Immature natural killer cell (primary cell): ENCODE measurements at places on chromosomes 2 and 18.
A peak's percentile ranks its signal among the peaks of the same experiment; 100 is the strongest.

DNA sequence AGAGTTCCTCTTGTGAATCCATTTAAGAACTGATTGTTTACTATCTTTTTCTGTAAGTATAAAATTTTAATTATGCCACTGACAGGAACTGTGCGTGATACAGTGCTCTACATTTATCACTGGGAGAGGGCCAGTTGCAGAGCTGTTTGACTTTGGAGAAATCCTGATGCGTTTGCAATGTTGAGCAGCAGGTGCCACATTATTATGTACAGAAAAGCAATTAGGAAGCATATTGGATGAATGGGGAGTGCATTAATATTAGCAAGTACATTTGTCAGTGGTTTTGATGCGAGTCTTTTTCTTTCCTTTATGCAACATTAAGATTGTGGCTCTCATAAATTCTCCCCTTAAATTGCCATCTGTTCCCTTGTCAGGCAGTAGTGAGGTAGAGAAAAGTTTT lies 302.3 kb upstream of the FANCL start:
- DNase-seq = no peak

GRCh38 chr18:69956057-69956456 lies 8.4 kb upstream of the CD226 start:
- no peak for DNase-seq

DNA sequence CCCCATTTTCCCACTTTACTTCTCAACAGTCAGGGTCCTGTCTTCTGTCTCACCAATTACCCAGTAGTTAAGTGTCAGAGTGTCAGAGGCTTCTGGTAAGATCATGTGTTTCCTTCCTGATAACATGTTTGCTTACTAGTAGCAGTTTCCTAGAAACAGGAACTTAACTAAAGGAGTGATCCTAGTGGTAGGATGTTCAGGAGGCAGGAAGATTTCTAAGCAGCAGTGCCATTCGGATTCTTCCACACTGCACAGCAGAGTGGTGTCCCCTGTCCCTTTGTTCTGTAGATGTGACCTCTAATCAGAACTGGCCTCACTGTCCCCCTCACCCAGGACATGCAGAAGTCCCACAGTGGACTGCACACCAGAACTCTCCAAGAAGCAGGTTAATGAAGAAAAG lies 221.8 kb upstream of the OSR1 start:
- no peak for DNase-seq

GRCh38 chr2:233458826-233459225 lies 104.5 kb downstream of the DGKD start:
- DNase-seq = no peak

GRCh38 chr2:3113122-3113521 lies 264.5 kb downstream of the EIPR1 start:
- no peak for DNase-seq

DNA sequence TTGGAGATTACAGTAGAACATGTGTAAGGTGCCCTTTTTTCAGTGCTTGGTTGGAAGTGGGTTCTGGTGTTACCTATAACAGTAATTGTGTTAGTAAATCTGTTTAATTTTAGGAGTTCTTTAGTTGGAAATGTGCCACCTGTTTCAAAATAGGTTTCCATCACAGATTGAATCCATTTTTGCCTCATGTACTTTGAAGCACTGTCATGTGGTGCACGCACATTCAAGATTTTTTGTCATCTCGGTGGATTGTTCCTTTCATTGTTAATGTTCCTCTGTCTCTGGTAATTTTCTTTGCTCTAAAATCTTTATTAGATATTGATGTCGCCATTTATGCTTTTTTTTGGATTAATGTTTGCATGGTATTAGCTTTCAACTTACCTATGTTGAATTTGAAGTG lies 1.3 kb downstream of the ATP9B start:
- DNase-seq = no peak

DNA sequence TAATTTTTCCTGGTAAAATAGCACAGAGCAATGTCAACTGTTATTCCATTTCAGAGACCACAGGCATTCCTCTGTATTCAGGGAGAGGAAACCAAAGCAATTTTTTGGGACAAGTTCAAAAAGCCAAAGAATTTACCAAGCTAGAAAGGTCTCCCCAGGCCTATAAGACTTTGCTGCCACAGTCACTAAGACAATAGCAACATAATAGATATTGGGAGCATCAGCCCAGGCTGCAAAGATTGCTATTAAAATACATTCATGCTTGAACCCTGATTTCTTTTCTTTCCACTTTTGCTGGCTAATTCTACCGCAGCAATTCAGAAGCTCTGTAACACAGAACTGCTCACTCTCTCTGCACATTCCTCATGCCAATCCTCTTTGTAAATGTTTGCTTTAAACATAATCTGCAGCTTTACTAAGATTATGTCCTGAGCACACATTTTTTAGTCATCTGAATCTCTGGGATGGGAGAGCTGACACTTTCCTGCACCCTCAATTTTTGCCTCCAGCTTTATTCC lies 76.3 kb downstream of the CLHC1 start:
- no peak for DNase-seq

DNA sequence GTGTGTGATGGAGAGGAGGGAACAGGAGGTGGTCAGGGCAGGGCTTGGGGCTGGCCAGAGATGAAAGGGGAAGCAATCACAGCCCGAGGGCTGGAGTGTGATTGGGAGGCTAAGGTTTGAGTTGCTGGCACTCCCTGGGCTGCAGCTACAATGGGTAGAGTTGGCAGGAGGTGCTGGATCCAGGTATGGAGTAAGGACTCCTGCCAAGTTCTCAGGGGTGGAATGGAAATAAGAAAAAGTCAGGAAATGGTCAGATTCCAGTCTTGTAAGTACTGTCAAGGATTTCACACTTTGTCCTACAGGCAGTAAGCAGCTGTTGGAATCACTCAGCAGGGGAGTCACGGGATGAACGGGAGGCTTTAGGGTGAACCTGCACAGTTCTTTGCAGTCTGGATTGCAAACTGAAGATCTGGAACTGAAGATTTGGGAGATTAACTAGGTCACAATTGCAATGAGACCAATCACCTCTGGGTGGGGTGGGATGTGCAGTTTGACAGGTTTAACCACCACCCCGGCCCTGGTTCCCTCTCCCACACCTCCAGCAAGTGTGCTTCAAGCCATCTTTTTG lies 10.9 kb upstream of the INPP5D start:
- peak; percentile 36 for DNase-seq

DNA sequence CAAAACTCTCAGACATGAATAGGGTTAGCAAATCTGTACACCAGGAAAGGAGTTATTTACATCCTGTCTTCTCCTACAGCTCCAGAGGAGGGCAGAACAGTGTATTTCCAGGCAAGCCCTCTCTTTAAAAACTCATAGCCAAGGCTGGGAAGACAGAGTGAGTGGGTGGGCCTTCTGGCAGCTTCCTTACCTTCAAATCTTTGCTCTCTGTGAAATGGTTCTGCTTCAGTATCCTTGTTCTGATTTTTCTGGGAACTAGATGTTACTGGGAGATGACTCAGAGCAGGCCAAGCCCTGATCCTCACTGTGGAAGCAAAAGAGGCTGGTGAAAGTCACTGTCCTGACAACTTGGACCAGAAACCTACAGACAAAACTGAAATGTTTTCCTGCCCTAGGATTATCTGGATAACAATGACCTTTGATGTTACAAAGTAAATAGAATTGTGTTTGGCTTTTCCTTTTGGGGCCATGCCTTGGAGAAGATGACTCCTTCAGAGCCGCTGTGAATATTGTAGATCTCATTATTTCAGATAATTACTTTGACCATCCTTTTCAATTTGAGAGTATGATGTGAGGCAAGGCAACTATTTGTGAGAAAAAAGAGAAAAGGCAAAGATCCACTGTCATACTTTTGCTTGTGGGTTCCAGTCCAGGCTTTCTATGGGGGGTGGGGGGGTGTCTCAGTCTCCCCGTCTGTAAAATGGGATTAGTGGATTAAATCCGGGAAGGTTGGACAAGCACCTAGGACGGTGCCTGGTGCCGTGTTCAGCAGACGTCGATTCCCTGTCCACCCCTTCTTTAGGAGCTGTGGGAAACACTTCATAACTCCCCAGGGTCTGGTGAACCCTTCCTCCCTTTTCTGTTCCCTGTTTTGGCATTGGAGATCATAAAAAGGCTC lies 644 bp upstream of the QPCT start:
- DNase-seq = no peak

- no peak for DNase-seq
These were observed 84.7 kb upstream of the BOD1L2 start for GRCh38 chr18:57062178-57062577.

- no peak for DNase-seq
These were observed 3.6 kb downstream of the ALPI start for GRCh38 chr2:232459419-232460035.

DNA sequence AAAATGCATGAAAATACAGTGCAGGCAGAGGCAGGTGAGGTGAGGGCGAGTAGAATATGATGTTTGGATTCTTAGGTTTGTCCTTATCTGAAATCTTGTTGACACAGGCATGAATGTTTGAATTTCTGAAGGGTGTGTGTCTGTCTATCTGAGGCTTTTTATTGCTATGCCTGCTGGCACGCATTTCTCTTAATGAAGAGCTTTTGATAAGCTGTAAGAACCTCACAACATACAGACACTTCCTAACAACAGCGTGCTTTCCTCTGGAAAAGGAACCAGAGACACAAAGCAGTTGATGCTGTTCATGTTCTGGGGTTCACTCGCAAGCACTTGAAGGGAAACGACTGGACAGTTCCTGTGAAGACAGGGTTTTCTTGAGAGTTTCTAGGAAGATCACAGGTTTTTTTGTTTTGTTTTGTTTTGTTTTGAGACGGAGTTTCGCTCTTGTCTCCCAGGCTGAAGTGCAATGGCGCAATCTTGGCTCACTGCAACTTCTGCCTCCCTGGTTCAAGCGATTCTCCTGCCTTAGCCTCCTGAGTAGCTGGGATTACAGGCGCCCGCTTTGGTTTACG lies 33.3 kb upstream of the CABLES1 start:
- DNase-seq = no peak

GRCh38 chr2:45114221-45114955 lies 105.1 kb upstream of the SIX2 start:
- DNase-seq = no peak

DNA sequence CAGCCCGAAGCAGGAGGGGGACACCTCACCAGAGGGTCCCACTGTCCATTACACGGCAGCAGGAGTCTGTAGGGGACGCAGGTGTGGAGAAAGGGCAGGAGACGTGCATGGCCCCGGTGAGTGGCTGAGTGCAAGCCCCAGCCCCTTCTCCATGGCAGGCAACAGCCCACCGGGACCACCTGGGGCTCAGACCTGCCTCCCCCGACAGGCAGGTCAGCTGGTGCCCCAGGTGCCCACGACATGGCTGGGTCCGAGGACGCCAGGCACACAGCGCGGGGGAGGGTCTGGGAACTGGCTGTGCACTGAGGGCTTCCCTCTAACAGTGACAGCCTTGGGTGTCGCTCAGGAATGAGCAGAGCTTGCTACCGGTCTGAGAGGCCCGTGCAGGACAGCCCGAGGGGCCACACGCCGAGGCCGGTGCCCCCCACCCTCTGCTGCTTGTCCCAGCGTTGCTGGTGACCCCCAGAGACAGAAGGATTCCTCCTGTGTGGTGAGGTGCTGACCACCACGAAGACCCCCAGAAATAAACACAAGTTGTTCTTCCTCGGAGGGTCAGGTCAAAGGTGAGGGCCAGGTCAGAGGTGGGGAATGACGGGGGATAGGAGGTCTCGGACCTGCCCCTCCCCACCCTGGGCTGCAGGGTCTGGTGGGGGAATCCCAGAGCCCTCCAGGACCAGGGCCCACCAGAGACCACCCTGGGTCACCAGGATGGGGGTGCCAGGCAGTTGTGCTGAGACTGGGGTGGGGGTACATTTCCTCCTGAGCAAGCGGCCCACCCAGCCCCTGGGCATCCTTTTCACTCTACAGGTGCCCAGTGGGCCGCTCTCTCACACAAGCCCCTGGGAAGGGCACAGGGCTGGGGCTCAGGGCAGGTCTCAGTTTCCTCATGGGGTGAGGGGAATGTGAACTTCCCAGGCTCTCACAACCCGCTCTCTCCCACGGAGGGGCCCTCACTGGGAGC lies 50.6 kb downstream of the SLC66A2 start:
- no peak for DNase-seq

GRCh38 chr18:74264303-74265020 lies 27.3 kb downstream of the CYB5A start:
- no peak for DNase-seq

DNA sequence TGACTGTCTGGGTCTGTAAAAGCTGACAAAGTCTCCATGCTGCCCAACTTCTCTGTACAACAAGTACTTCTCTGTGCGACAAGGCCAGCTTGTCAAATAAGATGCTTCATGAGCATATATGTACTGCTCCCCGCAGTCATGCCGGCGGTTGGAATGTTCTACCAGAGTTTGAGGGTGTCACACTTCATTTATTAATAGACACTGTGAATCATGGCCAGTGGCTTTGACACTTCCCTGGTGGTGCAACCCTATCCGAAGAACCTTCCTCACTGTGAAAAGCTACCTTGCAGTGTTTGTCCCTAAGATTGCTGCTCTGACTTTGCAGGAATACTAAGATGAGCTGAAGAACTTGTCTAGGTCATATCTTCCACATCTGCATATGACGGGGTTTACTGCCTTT lies 120.9 kb upstream of the NRP2 start:
- DNase-seq = no peak

DNA sequence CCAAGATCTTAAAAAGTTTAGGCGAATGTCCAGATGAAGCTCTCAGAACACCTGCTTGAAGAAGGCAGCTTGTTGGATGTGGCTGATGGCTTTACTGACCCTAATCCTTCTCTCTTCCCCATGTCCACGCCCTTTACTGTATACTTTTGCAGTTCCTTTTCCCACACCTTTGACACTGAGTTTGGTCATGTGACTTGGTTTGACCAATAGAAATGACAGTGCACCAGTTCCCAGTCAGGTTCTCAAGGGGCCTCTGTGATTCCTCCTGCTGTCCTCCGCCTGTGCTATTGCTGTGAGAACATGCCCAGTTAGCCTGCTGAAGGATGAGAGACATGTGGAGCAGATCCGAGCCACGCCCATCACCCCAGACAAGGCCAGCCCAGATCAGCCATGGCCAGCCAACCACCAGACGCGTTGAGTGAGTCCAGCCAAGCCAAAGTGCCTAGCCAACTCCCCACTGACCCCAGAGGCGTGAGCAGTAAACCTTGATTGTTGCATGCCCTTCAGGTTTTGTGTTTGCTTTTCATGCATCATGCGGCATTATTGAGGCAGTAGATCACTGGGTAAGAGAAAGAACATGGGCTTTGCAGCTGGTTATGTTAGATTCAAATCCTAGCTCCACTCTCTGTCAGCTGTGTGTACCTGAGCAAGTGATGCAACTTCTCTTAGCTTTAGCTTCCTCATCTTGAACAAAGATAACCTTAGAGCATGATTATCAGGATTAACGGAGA lies 258.0 kb upstream of the SIX2 start:
- no peak for DNase-seq

- DNase-seq = no peak
These were observed 212.0 kb upstream of the MYT1L start for GRCh38 chr2:2542966-2543611.

- DNase-seq = no peak
These were observed 323.2 kb downstream of the LRRTM1 start for GRCh38 chr2:79981316-79981715.

DNA sequence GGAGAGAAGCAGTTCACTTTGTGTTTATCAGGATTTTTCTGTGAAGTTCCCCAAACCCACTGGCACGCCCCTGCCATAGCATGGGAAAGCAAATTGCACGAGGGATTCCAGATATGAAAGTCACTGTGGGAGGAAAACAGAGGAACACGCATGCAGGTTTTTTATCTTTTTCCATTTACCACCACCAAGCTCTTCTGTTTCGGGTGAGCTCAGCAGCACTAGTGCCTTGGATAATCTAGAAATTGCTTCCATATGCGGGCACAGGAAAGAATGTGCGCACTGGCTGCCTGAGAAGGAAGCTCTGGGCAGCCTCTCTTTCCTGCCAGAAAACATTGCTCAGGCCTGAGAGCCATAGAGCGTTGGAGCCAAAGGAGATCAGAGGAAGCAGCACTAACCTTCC lies 65.9 kb upstream of the WIPF1 start:
- DNase-seq = no peak

- peak; percentile 84 for DNase-seq
These were observed 3.5 kb downstream of the ZCCHC2 start for GRCh38 chr18:62526098-62527025.
